ENCODE measurements at places on chromosomes 2 and 18. TPM values are rescaled to one million over a fixed set of nuclear protein-coding genes. Genes with fewer than 3 reads are reported as not detected.

TMEM247 gene
- not detected for total RNA-seq

SPP2 gene
- total RNA-seq: not detected

GPR35 gene
- total RNA-seq: 2.2 TPM

CENPO gene
- 3.0 TPM for total RNA-seq

LCT gene
- not detected for total RNA-seq

SETBP1 gene
- 7.1 TPM for total RNA-seq

ARHGAP25 gene
- 9.4 TPM for total RNA-seq

ASPRV1 gene
- total RNA-seq: 0.81 TPM

SLC30A3 gene
- total RNA-seq: 10.1 TPM

DCC gene
- total RNA-seq: not detected

UGT1A5 gene
- not detected for total RNA-seq

TRABD2A gene
- total RNA-seq: 0.73 TPM

LYPD1 gene
- total RNA-seq: not detected

ANKRD30B gene
- not detected for total RNA-seq

UGT1A10 gene
- total RNA-seq: not detected

PEX13 gene
- 21.9 TPM for total RNA-seq

CFC1 gene
- not detected for total RNA-seq

EFR3B gene
- 4.1 TPM for total RNA-seq

ARHGEF33 gene
- 0.62 TPM for total RNA-seq

CHST9 gene
- total RNA-seq: 8.3 TPM

KATNAL2 gene
- total RNA-seq: 2.7 TPM

TEKT4 gene
- 0.16 TPM for total RNA-seq

CBLN2 gene
- total RNA-seq: not detected

SCN9A gene
- total RNA-seq: 1.8 TPM

HES6 gene
- total RNA-seq: 4.3 TPM

CDKL4 gene
- total RNA-seq: 0.22 TPM

FOXD4L1 gene
- total RNA-seq: not detected

SCN2A gene
- total RNA-seq: 0.16 TPM

ESPNL gene
- not detected for total RNA-seq

TUBA4B gene
- total RNA-seq: not detected

RASGRP3 gene
- total RNA-seq: 55.7 TPM

GCG gene
- not detected for total RNA-seq

GPAT2 gene
- 6.1 TPM for total RNA-seq

CNTNAP5 gene
- not detected for total RNA-seq

RAMP1 gene
- 139 TPM for total RNA-seq

ANKRD62 gene
- not detected for total RNA-seq

ACMSD gene
- total RNA-seq: not detected

SPC25 gene
- 0.60 TPM for total RNA-seq

CDH19 gene
- 25.1 TPM for total RNA-seq

PCARE gene
- 0.51 TPM for total RNA-seq

GTF2A1L gene
- not detected for total RNA-seq

DUSP2 gene
- 1.3 TPM for total RNA-seq

PAX8 gene
- 0.60 TPM for total RNA-seq

INHA gene
- 1.9 TPM for total RNA-seq

CXCR4 gene
- 3.1 TPM for total RNA-seq

ASXL3 gene
- 3.2 TPM for total RNA-seq

GPC1 gene
- 182 TPM for total RNA-seq

ANKAR gene
- total RNA-seq: 6.0 TPM

SP140 gene
- 0.32 TPM for total RNA-seq

ABCG8 gene
- total RNA-seq: 0.32 TPM

PRSS56 gene
- 0.11 TPM for total RNA-seq

IL1RL2 gene
- not detected for total RNA-seq

LYG2 gene
- total RNA-seq: not detected

B3GNT7 gene
- total RNA-seq: 9.1 TPM

IL36A gene
- not detected for total RNA-seq

Data from Right ventricle myocardium inferior (tissue), 1 donor.